Glutamatergic neuron (in vitro differentiated cells): ENCODE measurements at places on chromosomes 1 and 21. TPM values are rescaled to one million over a fixed set of nuclear protein-coding genes. Genes with fewer than 3 reads are reported as not detected.

GRCh38 chr1:145949219-145949618 lies 8.6 kb downstream of the LIX1L start:
- no peak for DNase-seq

DNA sequence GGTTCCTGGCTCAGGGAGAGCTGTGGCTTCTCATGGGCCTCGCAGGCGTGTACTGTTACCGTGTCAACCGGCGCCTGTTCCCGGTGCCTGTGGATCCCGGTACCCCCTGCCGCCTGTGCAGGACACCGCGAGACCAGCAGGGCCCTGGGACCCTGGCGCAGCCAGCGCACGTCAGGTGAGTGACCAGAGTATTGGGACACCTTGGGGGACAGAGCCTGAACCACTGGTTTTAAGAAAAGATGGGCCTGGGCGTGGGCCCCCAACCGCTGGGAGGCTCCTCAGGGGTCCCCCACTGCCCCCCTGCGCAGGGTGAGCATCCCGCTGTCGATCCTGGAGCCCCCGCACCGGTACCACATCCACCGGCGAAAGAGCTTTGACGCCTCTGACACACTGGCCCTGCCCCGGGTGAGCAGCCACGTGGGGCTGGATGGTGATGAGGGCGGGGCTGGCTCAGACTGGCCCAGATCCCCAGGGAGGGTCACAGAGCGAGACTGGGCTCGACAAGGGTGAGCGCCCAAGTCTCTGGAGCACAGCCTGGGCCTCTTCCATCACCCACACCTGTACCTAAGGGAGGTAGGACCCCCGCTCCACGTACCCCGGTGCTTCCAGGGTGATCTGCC lies 10.5 kb downstream of the MIIP start:
- DNase-seq = no peak

HDGF gene
- 147 TPM for total RNA-seq

- DNase-seq = peak; percentile 62
Measured at GRCh38 chr1:41919764-41920397, 1.2 kb upstream of the HIVEP3 start.

DNA sequence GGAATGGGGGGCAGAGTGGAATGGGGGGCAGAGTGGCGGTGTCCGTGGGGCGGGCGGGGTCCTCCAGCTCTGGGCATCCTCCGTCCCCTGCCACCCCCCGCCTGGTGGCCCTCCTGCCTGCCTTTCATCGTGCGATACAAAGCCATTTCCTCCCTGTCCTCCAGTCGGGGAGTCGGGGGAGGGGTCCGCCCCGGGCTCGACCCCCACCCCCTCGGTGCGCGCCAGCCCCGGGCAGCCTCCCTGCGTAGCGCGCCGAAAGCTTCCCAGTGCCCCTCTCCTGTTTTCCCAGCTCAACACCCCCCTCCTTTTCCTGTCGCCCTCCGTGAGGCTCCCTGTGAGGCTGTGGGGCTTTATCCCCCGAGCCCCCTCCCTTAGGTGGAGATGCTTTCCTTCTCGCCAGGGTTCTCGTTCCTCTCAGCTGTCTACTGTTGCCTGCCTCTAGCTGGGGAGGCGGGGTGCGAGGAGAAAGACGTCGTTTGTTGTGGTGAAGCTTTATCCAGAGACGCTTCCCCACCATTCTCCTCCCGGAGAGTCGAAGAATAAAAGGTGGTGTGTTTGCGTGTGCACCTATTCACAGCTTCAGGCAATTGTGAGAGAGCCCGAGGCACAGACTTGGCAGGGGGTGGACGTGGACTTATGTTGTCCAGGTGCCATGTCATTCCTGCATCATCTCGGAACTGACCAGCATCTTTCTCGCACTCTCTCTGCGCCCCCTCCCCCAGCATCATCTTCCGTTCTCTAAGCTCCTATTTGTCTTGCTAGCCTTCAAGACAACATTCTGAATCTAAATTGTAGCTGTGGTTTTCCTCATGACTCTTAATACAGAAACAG lies 848 bp downstream of the DNM3 start:
- DNase-seq = peak; percentile 56

DNA sequence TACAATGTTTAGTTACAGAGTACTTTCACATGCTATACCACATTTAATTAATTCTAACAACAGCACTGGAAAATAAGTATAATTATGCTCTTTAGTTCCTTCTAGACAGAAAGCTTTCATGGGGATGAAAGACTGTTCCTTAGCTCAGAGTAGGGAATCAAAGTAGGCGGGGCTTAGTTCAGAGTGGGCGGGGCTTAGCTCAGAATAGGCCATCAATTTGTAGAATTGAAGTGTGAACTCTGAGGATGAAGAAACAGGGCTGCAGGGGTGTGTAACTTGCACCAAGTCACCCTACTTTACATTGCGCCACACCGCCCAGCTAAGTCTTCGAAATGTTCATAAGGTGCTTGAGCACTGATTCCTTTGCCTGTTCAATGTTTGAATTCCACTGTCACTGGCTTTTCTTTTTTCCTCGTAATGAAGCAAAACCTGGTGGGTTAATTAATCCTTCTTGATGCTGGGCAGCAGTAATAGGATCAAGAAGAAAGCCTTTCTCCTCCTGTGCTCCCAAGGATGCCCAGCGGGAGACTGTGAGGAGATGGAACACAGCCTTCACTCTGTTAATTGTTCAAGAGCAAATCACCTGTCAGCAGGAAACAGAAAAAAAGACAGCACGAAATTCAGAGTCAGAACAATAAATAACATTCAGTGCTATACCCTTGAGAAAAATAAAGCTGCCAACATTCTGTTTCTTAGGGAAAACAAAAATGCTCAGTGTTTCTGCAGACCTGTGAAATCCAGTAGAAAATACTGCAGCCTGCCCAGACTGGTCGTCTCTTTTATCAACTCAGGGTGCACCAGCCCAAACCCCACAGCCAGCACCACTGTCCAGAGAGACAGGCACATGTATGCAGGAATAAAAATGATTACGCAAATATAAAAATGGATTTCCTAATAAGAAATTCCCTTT lies 66.5 kb upstream of the CAMK1G start:
- DNase-seq = no peak

DNA sequence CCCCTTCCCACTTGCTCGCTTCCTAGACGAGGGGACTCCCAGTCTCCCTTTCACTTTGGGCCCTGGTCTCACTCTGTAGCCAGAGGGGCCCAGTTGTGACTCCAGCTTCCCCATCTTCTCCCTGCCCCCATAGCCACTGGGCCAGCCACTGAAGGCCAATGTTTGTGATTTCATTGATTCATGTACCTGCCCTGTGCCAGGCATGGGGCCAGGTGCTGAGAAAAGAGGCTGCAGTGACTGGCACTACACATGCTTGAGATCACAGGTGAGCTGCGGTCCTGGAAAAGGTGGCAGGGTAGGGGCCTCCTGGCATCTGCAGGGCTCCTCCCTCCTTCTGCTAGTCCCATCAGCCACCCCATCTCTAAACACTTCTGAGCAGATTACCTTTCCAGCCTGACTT lies 345.3 kb upstream of the VAMP3 start:
- DNase-seq = peak; percentile 7
